ENCODE measurements at places on chromosomes 16 and 17. TPM values are rescaled to one million over a fixed set of nuclear protein-coding genes. Genes with fewer than 3 reads are reported as not detected.
A peak's percentile ranks its signal among the peaks of the same experiment; 100 is the strongest.

The SCIMP gene
- polyA plus RNA-seq: 8.0 TPM

DNA sequence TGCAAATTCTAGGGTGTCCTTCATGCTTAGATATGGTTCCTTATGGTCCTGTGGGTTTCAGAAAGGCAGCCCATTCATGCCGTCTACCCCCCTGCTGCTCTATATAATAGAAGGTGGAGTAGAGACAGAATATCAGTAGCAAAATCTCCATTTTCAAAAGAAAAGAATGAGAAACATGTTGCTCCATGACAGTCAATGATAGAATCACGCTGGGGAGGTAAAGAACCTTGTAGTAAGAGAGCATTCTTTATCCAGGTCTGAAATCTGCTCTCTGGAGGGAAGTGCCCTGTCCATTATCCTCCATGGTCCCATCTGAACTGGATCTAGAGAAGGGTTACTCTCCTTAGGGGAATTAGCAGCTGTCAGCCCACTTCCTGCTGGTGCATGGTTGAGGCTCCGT is 272.8 kb downstream of the WWOX start:
- DNase-seq: no peak

The PFN1 gene
- polyA plus RNA-seq: 543 TPM

DNA sequence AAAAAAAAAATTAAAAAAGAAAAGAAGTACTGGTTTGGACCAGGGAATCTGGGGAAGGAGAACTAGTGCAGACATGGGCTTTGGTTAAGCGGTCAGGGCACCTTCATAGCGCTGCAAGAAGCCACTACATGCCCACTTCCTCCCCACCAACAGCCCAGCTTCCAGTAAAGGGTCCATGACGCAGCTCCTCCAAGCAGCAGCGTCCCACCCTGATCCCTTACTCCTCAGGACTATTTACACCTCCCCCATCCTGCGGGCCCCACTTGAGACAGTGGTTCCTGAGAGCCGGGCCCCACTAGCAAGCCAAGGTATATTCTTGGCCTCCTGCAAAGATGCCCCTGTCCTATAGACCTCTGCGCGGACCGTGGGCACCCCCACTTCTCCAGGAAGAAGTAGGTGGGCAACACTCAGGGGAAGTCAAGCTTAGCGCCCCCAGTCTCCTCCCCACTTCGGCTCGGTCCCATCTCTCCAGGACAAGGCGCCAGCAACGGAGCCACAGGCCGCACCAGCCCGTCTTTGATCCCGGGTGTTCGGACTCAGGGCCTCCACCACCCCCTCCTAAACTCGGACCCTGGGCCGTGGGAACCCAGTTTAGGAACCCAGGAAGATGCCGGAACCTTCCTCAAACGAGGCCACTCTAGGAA is 913 bp upstream of the PRR14 start:
- peak; percentile 67 for DNase-seq

The NMRAL1 gene
- 28.2 TPM for polyA plus RNA-seq

DNA sequence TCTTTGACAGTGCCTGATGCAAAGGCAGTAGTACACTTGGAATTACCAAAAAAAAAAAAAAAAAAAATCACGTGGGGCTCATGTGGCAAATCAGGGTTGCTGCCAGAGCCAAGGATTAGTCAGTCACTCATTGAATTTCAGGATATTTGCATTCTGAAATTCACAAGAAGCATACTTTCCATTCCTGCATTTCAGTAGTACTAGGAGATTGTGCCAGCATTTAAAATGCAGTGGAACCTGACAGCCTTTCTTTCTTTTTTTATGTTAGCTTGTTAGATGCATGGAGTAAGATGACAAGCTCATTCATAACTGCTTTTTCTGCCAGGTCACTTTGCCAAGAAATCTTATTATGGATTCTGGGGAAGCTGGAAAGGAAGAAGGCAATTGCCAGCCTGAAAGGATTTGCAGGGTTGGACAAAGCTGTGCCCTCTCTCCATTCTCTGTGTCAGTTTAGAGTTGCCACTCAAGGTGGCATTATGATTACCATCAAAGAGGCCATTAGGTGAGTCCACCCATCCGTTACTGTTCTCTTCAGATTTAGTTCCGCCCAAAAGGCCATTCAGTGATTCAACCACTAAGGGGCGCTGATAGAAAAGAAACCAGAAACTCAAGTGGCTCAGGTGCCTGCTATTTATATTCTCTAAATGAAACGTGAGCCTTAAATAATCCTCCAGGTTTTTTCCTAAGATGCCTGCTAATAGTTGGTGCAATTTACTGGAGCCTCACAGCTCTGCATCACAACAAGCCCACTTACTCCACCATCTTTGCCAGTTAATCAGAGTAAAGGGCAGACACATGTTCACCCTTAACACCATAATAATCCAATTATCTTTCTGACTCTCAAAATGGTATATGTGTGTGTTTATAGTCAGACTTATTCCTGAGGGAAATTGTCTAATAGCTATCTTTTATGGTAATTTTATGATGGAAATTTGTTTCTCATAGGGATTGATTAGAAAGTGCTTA is 59.0 kb downstream of the TANGO6 start:
- no peak for DNase-seq

The TBC1D3C gene
- not detected for polyA plus RNA-seq

The USP43 gene
- 0.88 TPM for polyA plus RNA-seq

DNA sequence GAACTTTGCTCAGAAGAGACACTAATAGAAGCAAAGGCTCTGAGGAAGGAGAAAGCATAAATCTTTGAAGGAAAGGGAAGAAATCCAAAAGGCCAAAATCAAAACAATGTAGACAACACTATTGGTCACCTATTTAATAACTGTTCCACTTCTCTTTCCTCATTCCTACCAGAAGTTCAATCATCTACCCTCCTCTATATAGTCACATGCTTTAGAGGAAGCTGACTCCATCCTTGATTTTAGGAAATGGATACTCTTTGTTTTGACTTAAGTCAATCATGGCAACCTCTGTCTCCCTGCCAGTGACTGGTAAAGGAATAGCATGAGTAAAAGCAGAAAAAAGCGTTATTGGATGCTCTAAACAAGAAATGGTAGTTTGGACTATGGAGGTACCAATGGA is 7.3 kb downstream of the BRIP1 start:
- DNase-seq: no peak

DNA sequence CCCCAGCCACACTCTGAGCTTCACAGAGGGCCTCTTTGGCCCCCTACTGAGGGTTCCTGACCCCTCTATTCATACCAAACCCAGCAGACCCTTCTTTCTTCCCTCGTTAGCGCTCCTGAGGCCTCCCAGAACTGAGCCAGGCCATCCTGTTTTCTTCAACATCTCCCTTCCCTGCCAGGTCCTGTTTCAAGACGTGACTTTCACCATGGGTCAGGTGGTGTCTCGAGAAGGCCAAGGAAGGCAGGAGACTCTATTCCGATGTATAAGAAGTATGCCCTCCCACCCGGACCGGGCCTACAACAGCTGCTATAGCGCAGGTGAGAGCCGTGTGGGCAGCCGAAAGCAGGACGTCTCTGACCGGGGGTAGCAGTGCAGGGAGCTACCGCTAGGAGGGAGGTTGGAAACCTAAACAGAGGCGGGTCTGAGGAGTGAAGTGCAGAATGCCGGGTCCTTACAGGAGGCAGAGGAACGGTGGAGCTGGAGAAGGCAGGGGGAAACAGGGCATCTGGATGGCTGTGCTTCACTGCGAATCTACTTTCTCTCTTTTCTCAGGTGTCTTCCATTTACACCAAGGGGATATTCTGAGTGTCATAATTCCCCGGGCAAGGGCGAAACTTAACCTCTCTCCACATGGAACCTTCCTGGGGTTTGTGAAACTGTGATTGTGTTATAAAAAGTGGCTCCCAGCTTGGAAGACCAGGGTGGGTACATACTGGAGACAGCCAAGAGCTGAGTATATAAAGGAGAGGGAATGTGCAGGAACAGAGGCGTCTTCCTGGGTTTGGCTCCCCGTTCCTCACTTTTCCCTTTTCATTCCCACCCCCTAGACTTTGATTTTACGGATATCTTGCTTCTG is 1.3 kb upstream of the SENP3 start:
- peak; percentile 79 for DNase-seq

- DNase-seq: no peak
Observed at GRCh38 chr17:15981646-15982580, 17.6 kb downstream of the ZSWIM7 start.
